ENCODE measurements at places on chromosomes 5 and 9.

DNA sequence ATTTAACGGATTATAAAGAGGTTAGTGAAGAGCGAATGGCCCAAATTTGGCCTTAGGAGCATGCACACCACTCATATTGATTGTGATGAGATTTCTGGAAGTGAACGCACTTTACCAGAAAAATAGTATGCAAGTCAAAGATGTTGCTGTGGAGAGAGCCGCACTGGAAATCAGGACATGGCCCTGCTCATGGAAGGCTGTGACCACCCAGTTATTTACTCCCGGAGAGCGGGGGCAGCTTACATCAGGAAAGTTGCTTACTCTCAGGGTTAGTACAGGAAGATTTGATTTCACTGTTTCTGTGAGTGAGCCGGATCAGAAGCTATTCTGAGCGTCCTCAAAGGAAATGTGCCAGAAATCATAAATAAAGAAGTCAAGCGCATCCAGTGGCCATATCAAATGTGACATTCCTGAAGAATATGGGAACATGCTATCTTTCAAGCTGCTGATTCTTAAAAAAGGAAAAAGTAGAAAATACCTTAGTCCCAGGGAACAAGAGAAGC lies 42.9 kb upstream of the STRBP start:
- DNase-seq = no peak

- DNase-seq = no peak
These were observed 64.7 kb downstream of the CSF2 start for GRCh38 chr5:132138260-132138659.

- no peak for DNase-seq
These were observed 14.5 kb upstream of the AUH start for GRCh38 chr9:91376239-91376638.

- DNase-seq = no peak
These were observed at the start of gene FAM240B for GRCh38 chr9:38720083-38720745. Gene FAM240B (minus strand): TSS chr9:38720133. CDS start chr9:38703999, 16,134 bp downstream.

DNA sequence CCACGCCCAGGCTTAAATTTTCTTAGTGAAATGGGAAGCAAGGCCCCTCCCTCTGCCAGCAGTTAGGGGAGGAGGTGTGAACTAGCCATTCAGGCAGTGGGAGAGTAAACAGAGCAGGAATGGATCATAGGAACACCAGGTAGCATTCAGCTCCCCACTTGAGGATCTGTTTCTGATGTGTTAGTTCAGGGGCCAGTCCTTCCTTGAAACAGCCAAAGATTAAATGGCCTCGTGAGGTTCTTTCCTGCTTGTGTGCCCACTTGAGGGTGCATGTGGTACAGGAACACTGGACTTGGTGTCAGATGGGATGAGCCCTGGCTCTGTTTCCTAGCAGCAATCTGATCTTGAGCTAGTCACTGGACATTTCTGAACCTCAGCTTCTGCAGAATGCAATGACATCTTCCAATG lies 21.2 kb downstream of the FAXDC2 start:
- DNase-seq = no peak

DNA sequence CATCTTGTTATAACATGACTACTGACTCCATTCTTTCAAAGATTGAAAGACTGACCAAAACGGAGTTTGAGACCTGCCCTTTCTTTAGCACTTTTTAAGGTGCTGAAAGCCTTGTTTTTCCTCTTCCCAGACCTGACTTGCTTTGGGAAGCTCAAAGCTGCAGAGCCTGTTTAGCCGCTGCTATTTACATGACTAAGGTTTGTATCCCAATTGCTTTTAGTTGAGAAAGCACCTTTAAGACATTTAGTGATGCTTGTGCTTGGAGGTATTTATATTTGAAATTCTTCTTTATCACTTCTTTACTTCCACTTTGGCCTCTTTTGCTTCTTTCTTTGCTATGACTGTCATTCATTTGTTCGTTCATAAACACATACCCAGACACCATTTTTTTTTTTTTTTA lies 182.6 kb upstream of the ELL2 start:
- DNase-seq = no peak

DNA sequence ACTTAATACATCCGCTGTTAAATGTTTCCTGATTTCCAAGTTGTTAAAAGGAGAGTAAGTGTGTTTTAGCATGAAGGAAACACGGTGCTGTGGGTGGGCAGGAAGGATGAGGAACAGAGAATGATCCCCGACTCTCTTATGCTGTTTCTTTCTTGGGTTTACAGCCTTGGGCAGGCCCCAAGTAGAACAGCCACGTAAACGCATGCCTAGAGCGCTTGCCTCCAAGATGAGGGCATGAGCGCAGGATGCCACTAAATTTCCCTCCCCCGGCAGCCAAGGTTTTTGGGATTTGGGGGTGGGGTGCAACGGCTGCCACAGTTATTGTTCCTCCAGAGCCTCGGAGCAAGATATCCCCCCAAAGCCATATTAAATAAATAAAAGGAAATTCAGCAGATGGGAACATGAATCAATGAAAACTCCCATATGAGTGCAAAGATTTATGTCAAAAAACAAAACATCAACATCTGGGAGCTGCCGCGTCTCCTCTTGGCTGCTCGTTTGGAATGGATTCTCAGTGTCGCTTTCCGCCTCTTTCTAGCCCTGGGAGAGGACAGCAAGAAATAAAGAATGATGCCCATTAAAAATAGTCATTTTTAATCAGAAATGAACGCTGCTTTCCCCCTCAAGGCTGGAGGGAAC lies 10.0 kb upstream of the DELE1 start:
- no peak for DNase-seq

All from stimulated activated CD4-positive, alpha-beta T cell treated with anti-CD3 and anti-CD28 coated beads, Interleukin-12 subunit alpha, Interleukin-12 subunit beta, amount 100 ng/mL, for 24 hours (primary cell).